Globus pallidus (tissue), 1 donor: ENCODE measurements at places on chromosomes 11 and 22.

DNA sequence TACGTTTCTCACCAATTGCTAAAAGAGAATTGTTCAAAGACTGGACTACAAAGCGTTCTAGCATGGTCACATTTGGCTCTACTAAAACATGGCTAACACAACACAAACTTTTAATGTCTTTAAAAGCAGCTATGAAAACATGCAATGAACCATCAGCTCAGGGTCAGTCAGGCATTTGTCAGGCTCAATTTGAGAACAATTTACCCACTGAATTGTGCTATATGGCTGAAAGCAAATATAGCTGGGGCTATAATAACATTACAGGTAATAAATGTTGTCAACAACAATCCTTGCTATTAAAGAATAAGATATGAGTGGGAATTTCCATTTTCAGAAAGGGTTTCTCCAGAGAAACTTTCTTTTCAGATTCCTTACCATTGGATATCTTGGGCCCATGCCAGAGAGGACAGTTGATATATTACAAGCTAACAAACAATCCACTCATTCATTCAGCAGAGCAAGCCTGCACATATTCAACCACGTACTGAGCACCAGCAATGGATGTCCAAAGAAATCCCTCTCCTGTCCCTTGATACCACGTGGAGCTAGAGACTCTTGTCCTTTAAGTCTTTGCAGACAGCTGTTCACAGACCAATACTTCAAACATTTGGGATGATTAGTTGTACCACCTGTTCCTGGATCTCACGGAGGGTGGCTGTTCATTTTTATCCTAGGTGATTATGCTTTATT, 82.5 kb upstream of the DDI1 start:
- DNase-seq, result no peak

DNA sequence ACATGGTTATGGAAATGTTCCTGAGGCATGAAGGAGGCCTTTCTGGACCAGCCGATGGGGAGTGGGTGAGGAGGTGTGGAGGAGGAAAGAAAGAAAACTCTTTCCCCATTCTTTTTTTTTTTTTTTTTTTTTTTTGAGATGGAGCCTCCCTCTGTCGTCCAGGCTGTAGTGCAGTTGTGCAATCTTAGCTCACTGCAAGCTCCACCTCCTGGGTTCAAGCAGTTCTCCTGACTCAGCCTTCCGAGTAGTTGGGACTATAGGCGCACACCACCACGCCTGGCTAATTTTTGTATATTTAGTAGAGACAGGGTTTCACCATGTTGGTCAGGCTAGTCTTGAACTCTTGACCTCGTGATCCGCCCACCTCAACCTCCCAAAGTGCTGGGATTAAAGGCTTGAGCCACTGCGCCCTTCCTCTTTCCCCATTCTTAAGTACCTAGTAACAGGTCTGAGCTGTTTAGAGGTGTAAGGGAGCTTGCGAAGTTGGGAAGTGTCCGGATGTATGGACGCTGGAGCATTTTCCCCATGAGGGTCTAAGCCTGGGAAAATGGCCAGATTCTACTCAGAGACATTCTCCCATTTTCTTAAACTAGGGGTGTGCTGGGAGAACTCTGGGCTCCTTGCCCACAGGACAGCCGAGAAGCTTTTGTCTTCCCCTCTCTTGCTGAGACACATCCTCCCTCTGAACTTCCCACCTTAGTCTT, 135.8 kb downstream of the TEAD1 start:
- no peak for DNase-seq

DNA sequence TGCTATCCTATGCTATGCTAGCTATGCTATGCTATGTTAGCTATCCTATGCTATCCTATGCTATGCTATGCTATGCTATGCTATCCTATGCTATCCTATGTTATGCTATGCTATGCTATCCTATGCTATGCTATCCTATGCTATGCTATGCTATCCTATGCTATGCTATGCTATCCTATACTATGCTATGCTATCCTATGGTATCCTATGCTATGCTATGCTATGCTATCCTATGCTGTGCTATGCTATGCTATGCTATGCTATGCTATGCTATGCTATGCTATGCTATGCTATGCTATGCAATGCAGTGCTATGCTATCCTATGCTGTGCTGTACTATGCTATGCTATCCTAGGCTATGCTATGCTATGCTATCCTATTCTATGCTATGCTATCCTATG, 8.6 kb upstream of the MS4A1 start:
- DNase-seq, result no peak

- DNase-seq, result no peak
Observed at GRCh38 chr11:75425422-75425821, 7.6 kb downstream of the KLHL35 start.

DNA sequence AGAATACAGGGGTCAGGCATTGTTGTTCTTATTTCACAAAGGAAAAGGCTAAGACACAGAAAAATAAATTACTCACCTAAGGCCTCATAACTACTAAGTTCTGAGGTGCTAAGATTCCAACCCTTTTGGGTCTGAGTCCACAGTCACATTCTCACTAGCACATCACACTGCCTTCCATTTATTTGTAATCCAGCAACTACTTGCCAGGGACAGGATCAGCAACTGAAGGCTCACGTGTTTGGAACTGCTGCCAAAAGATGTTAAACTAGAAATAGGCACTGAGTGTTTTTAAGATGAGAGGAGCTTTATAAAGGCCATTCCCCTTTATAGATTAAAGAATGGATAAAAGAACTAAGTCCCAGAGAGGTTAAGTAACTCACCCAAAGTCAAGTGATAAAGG, 58.0 kb downstream of the CADM1 start:
- no peak for DNase-seq

- no peak for DNase-seq
Observed at GRCh38 chr11:108237058-108237481, 14.2 kb downstream of the ATM start.

DNA sequence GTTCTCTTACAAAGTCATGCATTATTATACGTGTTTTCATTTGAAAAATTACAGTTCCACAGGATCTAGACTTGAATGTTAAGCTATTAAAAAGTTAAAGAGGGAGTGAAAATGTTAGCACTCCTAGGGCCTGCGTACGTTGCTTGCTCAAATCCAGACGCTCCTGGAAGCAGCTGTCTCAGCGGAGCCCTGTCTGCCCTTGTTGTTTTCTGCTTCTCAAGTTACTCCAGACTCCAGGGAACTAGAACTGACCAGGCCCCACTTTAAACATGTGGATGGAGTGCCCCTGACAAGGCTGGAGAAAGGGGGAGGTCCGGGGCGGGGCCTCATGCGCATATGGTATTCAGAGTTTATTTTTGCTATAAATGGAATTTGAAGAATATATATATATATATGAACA, 9.6 kb downstream of the PARVB start:
- no peak for DNase-seq
